Activated CD4-positive, alpha-beta T cell treated with anti-CD3 and anti-CD28 coated beads, Interleukin-10, Interleukin-2, amounts not matched to agents 100 ng/mL and 50 ng/mL, durations not matched to agents 16 hours and 8 hours (primary cell): ENCODE measurements at places on chromosomes 13 and 19.
A peak's percentile ranks its signal among the peaks of the same experiment; 100 is the strongest.

GRCh38 chr13:109787135-109787954 lies 962 bp upstream of the IRS2 start:
- peak; percentile 21 for DNase-seq

- no peak for DNase-seq
These were observed 17.0 kb downstream of the LYL1 start for GRCh38 chr19:13085666-13086065.

DNA sequence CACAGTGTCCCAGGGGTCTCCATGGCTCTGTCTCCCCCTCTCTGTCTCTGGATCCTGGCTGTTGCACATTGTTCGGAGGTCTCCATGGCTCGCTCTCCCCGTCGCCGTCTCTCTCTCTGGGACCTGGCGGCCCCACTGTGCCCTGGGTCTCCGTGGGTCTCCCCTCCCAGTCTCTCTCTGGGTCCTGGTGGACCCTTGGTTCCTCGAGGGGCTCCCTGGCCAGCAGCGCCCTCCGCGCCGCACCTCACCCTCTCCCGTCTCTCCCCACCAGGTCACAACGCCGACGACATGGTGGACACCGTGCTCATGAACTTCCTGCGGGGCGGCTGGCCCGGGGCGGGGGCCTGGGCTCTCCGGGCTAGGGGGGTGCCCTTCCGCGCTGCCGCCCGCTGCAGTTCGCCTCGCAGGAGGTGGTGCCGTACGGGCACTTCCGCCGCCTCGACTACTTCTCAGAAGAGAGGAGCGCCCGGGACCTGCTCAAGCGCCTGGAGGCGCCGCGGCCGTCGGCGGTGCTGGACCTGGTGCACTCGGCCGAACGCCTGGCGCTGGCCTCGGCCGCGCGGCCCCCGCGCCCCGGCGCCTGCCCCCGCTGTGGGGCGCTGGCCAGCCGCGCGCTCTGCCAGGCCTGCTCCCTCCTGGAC lies 29.1 kb downstream of the SIGLEC5 start:
- DNase-seq = no peak

DNA sequence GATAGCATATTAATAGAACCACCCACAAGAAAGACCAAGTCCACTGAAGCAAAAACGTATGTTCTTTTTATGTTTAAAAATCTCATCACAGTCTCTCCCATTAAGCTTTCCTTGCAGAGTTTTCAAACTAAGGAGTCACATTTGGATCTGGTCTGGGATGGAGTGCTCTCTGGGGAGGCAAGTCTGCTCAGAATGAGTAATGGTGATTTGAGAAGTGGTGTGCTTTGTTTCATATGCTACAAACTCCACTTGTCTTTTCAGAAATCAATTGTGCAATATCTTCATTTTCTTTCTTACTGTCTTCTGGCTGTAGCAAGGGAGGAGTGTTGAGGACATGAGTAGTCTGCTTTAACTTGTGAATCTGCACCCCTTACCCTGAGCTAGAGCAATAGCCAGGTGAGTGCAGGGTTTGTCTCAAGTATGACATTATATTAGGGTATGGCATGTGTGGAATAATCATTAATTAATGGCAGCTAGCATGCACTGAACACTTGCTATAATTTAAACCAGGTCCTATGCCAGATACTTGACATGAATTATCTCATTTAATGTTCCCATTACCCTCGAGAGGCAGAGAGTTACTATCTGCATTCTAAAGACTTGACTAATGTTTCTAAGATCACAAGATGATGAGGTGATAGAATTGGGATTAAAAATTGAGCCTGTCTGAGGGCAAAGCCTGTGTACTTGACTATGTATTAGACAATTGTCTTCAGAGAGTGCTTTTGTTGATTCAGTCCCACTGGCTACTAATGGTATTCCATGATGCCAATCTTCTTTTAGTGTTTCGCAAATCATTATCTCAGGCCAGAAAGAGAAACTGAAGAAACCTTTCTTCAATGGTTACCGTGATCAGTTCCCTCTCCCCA lies 171.8 kb downstream of the GPC6 start:
- no peak for DNase-seq

DNA sequence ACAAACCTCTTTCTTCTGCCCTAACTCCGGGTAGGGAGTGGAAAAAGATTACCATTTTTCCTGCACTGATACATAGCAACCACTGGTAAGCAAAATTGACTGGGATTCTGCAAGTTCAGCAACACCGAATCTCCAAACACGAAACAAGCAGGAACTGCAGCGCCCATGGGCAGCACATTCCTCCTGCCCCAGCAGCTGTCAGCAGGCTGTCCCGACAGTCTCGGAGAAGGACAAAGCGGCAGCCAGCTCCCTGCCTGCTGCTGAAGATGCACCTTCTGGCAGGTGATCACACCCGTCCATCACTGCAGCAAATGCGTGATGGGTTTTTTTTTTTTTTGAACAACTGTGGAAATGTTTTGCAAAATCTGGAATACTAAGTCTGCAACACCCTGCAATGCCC lies 6.7 kb downstream of the TMTC4 start:
- no peak for DNase-seq

GRCh38 chr13:33636243-33636642 lies 181.7 kb upstream of the RFC3 start:
- DNase-seq = no peak

GRCh38 chr19:27859689-27860088 lies 1353.3 kb downstream of the UQCRFS1 start:
- DNase-seq = no peak
